ENCODE measurements at places on chromosomes 12 and 14.

- DNase-seq = no peak
Observed at GRCh38 chr12:116390401-116391335, 113.2 kb upstream of the MED13L start.

DNA sequence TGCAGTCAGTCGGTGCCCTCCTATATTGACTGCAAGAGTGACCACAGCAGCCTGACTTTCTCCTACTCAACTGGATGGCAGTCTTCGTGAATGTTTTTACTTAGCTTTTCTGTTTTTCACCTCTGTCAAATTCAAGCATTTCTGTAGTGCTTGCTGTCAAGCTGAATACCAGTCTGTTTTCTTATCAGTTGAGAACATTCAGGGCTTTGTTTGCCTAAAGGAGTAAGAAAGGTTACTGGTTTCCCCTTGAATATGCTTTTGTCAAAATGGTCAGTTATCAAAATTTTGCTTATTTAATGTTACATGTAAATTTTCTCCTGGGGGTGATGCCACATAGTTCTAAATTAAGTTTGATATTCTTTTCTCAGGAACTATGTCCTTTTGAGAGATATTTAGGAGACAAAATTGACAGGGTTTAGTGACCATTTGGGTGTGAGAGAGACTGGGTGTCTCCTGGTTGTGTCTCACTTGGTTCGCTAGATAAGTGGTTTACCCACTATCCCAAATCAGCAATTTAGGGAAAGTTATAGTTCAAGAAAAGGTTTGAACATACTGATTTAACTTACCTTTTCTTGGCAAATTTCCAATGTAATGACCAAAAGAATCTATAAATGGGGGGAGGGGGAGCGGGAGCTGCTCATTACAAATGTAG lies 366.3 kb downstream of the TMTC2 start:
- no peak for DNase-seq

- DNase-seq = no peak
Observed at GRCh38 chr12:27504507-27504906, 19.5 kb upstream of the PPFIBP1 start.

- DNase-seq = no peak
Observed at GRCh38 chr12:104669089-104669721, 212.5 kb downstream of the CHST11 start.

- DNase-seq = no peak
Observed at GRCh38 chr12:43179486-43179885, 372.5 kb downstream of the ADAMTS20 start.

- DNase-seq = no peak
Observed at GRCh38 chr12:89384050-89384758, 31.9 kb upstream of the DUSP6 start.

- no peak for DNase-seq
Observed at GRCh38 chr14:36455241-36455627, 64.8 kb downstream of the NKX2-1 start.

GRCh38 chr14:68967459-68967940 lies 11.6 kb downstream of the ACTN1 start:
- no peak for DNase-seq

- DNase-seq = no peak
Observed at GRCh38 chr12:109844091-109844490, 10.9 kb upstream of the TRPV4 start.

DNA sequence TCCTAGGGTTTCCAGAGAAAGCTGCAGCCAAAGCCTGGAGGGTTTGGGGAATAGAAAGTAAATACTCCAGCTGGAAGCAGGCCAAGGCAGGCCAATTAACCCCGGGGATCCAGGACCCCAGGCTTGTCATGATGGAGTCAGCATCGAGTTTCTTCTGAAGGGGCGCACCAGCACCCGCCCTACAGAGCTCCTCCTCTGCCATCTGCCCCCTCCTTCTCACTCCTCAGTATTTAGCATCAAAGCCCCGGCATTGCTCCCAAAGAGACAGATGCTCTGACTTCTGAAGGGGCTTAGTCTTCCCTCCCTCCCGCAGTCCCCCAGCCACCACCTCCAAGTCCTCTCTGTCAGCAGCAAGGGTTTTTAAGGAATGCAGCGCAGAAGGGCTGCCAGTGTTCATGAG lies 285.1 kb upstream of the NOS1 start:
- no peak for DNase-seq

GRCh38 chr14:74848768-74849167 lies 27.2 kb downstream of the PROX2 start:
- DNase-seq = no peak

- DNase-seq = no peak
Observed at GRCh38 chr14:28375295-28375694, 391.3 kb upstream of the FOXG1 start.

DNA sequence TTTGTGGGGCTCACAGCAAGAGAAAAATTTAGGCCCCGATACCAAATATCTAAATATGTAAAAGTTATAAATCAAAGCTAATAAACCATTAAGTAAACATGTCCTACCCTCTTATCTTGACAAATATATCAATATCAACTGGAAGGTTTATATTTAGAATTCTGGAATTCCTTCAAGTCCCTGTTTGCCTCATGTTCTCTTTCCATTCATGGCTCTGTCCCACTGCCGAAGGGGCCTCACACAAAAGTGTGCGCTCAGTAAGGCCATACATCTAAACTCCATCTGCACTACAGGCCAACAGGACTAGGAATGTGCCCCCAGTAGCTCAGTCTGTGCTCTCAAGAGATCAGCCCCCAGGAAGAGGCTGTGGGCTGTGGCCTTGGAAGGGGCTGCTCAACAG lies 10.6 kb upstream of the ATP5MC2 start:
- no peak for DNase-seq

- no peak for DNase-seq
Observed at GRCh38 chr12:47862881-47863280, 41.9 kb downstream of the VDR start.

GRCh38 chr14:102094101-102094500 lies 7.3 kb upstream of the HSP90AA1 start:
- no peak for DNase-seq

- no peak for DNase-seq
Observed at GRCh38 chr12:132490422-132491137, 629 bp downstream of the FBRSL1 start.

DNA sequence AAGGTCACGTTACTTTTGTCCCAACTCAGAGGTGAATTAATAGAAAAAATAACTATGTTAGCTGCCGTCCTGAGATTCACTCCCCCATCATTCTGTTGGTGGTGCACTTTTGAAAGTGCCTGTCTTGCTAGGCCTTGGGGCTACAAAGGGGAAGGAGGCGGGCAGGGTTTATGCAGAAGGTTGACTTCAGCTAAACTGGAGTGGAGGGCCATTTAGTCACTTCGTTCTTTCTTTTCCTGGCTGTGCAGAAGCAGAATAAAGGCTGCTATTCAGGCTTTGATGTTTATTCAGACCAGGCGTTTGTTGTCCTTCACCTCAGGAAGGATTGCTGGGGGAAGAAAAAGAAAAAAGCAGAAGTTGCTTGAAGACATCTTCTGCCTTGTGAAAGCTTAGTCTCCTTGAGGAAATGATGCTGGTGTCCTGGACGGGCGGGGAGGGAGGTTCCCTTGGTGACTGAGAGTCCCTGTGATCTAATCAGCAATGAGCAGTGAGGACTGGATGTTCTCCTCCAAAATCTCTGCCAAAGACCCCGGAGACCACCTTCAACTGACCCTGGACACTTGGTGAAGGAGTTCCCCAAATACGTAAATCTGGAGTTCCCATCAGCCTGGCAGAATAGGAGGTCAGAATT lies 4.0 kb downstream of the GLT1D1 start:
- no peak for DNase-seq

DNA sequence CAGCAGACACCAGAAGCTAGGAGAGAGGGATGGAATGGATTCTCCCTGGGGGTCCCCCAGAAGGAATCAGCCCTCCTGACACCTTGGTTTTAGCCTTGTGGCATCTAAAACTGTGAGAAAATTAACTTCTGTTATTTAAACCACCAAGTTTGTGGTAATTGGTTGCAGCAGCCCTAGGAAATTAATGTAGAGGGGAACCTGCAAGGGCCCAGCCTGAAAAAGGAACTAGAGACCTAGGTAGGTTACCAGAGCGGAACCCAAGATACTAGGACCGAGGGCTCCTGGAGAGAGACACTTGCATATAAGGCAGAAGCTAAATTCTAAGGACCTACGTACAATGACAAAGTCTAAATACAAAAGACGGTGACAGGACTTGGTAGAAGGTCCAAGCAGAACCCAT lies 8.1 kb upstream of the DENND5B start:
- DNase-seq = no peak
